ENCODE measurements at places on chromosomes 4 and X.

- no peak for ATAC-seq
Observed at GRCh38 chr4:148057984-148058859, 326.3 kb downstream of the ARHGAP10 start.

DNA sequence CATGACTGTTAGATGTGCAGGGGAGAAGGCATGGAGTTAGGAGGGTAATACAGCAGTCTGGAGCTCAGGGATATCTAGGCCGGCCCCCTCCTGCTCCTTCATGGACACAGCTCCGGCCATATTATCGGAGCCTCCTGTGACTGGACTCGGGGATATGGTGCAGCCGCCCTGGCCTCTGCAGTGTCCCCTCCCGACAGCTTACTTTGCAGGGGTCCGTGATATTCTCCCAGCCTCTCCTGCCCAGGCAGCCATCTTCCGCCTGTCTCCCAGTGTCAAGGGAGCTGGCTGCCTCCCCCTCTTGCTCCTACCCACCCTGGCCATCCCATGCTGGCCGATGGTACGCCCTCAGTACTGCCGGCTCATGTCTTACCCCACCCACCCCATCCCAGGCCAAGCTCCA, 19.9 kb upstream of the RNF4 start:
- no peak for ATAC-seq

- ATAC-seq: no peak
Observed at GRCh38 chr4:34193451-34194154, 2050.7 kb downstream of the ARAP2 start.

- no peak for ATAC-seq
Observed at GRCh38 chrX:66002824-66003680, 36.8 kb downstream of the VSIG4 start.

DNA sequence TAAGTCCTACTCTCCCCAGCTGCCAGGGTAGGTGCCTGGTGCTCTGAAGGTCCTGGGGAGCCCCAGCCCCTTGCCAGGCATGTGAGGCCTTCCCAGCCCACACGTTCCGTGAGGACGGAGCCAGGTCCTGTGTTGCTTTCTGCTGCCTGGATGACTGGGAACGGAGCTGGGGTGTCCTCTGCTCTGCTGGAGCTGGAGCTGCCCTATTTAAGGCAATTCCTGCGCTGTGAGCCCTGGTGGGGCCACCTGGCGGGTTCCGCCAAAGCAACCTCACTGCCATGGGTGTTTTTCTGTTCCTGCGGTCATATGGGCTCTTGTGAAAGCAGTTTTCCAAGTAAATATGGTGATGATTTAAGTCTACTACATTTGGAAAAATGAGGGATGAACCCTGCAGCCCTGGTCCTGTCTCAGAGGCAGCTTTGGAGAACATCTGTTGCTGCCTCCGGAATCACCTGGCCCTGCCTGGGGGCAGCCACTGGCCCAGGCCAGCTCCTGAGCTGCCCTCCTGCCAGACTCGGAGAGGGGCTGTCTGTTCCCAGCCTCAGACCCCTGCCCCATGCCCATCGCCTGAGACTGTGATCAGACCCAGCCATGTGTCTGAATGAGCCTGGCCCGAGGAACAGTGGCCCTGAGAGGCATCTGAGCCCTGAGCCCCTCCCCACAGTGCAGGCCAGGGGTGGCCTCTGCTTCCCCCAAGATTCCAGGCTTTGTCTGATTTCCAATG, 33.2 kb downstream of the FGFRL1 start:
- ATAC-seq: no peak

DNA sequence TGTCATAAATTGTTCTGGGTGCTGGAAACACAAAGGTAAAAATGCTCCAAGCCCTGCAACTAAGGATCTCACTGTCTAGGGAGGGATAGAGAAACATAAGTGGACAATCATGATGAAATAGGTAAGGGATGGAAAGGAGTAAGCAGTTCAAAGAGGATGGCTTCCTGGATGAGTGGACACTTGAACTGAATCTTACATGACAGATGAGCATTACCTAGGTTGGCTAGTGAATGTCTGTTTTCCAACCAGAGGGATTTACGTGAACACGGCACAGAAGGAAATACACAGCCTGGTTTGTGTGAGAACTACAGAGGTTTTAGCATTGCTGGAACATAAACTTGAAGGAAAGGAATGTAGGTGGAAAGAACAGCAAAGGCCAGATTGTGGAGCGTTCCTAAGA, 150.2 kb upstream of the GALNT7 start:
- ATAC-seq: no peak

- ATAC-seq: peak; percentile 36
Observed at GRCh38 chr4:2878346-2878745, 34.7 kb downstream of the ADD1 start.

GRCh38 chrX:53089224-53089842, 4.6 kb upstream of the KANTR start:
- no peak for ATAC-seq

GRCh38 chrX:23952984-23953907, 45.4 kb downstream of the CXorf58 start:
- ATAC-seq: peak; percentile 95

DNA sequence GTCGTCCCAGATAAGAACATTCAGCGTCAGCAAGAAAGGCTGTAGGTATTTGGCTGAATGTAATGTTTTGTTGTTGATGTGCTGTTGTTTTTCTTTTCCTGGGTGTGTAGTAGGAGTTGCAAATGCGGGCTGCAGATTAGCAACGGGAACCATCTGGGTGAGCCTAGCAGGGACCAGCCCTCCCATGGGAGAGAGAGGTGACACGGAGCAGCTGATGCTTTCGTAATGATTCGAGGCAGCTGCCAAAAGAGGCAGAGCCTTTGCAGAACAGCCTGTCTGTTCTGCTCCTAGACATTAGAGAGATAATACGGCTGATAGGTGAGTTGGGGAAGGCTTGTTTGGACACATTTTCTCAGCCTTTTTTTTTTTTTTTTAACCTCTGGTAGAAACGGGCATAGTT, 25.3 kb downstream of the ARSF start:
- no peak for ATAC-seq

DNA sequence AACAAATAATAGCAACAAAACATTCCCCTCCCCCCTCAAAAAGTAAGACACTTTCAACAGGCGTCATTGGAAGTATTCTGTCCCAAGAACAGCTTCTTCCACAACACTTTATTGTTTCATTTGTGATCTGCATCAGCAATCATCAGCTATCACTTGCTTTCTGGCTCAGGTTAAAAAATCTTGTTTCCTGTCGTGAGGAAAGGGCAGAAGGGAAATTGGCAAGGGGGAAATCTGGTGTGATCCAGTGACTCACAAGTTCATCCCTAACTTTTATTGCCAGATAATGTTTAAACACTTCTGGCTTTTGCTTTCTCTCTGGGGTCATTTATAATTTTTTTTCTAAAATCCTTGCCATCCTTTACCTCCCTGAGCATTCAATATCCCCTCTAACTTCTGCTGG, 247.4 kb upstream of the GIMD1 start:
- ATAC-seq: no peak

GRCh38 chr4:1204828-1205585, 32.6 kb upstream of the SPON2 start:
- ATAC-seq: no peak

DNA sequence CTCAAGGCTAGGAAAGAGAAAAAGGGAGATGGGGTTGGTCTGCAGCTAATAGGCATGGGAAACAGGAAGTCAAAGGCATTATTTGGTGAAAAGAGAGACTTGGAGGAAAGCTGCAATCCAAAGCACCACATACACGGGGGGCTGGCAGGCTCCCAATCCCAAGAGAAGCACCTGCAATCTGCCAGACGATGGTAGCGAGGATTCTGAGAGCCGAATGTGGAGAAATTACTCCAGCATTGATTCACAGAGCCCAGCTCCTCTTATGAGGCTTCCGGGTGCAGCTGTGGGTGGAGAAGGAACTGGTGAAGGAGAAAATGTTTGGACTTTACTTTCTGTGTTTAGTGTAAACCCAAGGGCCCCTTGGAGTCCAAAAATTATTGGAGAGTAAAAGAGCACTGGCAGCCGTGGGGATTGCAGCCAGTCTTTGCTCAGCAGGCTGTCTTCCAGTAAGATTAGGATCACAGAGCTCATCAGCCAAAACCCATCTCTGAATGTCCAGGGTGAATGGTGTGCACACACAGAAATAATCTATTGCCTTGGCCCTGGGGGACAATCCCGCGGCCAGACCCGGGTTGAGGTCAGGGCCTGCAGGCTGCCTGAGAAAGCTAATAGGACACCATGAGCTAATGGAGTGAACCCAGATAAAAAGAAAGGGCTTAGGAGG, 197.6 kb downstream of the KIT start:
- ATAC-seq: no peak

DNA sequence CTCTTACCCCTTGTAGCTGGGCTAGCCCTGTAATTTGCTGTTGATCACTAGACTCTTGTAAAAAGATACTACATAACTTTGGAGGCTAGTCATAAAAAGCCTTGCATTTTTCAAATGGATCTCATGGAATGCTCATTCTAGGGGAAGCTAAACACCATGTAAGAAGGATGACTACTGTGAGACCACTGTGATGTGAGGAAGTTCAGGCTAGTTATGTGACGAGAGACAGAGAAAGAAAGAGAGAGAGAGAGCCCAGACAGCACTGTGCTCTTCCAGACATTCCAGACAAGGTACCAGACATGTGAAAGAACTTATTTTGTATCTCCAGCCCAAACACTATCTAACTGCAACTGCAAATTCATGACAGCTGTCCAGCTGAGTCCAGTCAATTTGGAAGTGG, 404.6 kb upstream of the PITX2 start:
- ATAC-seq: no peak

GRCh38 chr4:173367285-173367684, 3.5 kb upstream of the SAP30 start:
- no peak for ATAC-seq

DNA sequence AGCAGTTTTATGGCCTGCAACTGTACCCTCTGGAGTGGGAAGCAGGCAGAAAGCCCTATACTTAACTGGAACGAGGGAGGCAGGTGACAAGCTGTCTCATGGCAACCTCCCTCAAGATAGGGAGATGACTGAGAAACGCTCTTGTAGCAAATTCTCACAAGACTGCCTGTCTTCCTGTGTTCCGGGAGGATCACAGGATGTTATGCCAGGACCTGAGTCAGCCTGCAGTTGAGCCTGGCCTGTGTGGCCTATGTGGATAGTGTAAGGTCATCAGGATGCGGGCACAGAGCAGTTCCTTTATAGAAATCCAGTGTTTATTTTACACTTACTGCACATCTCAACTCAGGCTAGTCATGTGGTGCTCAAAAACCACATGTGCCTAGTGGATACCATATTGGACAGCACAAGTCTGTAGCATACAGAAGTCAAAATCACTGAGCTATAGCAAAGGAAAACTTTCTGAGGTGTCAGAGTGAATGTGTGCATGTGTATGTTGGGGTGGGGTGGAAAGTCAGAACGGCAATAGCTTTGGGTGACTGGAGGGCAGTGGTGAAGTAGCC, 25.2 kb downstream of the TAF7L start:
- ATAC-seq: no peak

GRCh38 chr4:146842876-146843275, 102.8 kb downstream of the TTC29 start:
- ATAC-seq: no peak

- no peak for ATAC-seq
Observed at GRCh38 chr4:94626942-94627341, 130.8 kb upstream of the BMPR1B start.

- ATAC-seq: no peak
Observed at GRCh38 chrX:57651169-57651919, 28.7 kb downstream of the NLRP2B start.

DNA sequence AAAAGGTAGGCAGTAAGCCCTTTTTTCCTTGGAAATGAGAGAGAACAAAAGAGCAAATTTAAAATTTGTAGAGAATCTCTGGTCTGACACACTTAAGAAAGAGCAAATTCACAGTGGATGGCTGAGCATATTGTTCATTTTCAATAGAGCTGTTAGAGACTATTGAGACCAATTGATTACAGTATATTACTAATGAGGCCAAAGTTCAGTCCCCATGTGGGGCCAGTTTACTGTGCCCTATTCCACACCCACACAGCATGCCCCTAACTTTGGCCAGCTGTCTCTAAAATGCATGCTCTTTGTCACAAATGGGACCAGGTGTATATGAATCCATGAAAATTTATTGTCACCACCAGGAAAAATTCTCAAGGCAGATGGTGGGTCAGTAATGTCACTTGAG, 470.5 kb downstream of the PCDH7 start:
- no peak for ATAC-seq

DNA sequence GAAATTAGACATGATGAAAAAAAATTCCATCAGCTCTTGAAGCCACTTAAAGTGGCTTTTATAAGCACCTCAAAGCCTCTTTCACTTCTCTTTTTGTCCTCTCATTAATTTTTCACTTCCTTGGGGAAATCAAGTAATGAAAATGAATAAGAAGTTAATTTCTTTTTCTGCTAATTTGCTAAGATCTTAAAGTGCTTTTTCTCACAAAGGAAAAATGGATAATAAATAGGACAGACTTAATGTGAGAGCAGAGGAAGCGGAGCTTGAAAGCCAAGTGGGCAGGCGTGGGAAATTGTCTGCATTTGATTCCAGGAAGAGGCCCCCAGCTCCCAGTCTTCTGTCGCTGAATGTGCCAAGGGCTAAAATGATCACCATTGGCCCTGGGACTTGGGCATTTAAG, 28.6 kb downstream of the CDS1 start:
- no peak for ATAC-seq

- ATAC-seq: no peak
Observed at GRCh38 chrX:15160558-15161095, 109.3 kb downstream of the ASB9 start.

DNA sequence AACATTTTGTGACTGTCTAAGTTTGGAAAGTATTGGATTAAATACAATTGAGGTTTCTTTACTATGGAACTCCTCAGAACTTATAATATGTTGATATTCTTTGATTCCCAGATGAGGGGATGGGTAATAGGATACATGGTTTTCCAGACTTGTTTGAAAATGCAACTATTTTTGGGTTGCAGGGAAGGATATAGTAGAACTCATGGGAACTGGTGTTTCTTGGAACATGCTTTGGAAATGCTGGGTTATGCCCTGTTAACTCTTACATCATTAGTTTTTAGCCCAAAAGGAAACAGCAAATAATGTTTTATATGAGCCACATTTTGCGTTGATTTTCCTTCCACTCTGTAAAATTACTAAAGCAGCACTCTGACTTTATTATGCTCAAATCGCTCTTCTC, 41.9 kb downstream of the HPF1 start:
- no peak for ATAC-seq

- ATAC-seq: no peak
Observed at GRCh38 chr4:8559524-8560264, 20.5 kb upstream of the GPR78 start.

- no peak for ATAC-seq
Observed at GRCh38 chr4:29309050-29309449, 1411.1 kb upstream of the PCDH7 start.

DNA sequence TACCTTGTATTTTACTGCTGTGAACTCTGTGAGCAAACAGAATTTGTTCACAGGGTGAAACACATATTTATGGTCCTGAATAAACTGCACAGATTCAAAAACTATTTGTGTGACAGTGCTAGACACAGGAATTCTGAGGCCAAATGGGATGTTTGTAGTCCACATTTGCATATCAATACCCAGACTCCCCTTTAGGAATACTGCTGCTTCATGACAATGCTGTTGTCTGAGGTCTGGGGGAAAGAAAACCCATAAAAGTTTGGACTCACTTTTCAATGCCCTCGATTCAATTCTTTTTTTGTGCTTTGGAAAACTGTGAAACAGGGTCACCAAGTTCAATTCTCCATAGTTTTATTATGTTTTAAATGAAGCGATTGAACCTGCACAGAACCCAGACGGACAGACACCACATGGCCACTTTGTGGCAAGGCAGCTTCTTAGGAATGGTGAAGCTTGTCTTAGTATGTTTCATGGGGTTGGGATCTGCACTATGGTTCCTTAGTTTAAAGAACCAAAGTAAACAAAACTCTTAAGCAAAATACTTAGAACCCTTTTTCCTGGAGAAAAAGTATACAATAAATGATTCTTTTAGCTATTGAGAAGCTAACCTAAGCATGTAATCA, 92.3 kb upstream of the MAD2L1 start:
- no peak for ATAC-seq
